SHP77 (cell line): ENCODE measurements at places on chromosomes 2 and 18.
A peak's percentile ranks its signal among the peaks of the same experiment; 100 is the strongest.

DNA sequence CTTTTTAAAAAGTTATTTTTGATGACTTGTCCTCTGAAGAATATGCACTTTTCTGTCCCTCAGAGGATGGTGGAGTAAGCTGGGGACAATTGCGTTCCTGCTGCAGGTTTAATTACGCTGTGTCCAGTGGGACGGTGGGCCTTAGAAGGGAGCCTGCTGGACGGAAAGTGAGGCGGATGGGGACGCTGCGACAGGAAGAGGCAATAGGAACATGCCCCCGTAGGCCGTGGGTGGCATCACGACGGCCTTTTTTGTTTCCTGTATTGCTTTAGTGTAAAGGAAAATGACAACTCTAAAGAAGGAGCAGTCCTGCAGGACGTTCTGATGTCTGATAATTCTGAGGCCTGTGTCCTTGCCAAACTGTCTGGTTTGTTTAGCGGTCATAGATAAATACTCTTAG, 121.6 kb downstream of the NFATC1 start:
- DNase-seq, result no peak

- DNase-seq, result no peak
These were observed 484 bp upstream of the DARS1 start for GRCh38 chr2:135985826-135986393.

- no peak for DNase-seq
These were observed 129.9 kb downstream of the PIEZO2 start for GRCh38 chr18:11019295-11020105.

GRCh38 chr2:66366619-66367018, 68.3 kb upstream of the MEIS1 start:
- no peak for DNase-seq

GRCh38 chr2:134258684-134259388, 5.0 kb downstream of the MGAT5 start:
- no peak for DNase-seq

- DNase-seq, result no peak
These were observed 849 bp upstream of the TMEM18 start for GRCh38 chr2:677959-678550.

DNA sequence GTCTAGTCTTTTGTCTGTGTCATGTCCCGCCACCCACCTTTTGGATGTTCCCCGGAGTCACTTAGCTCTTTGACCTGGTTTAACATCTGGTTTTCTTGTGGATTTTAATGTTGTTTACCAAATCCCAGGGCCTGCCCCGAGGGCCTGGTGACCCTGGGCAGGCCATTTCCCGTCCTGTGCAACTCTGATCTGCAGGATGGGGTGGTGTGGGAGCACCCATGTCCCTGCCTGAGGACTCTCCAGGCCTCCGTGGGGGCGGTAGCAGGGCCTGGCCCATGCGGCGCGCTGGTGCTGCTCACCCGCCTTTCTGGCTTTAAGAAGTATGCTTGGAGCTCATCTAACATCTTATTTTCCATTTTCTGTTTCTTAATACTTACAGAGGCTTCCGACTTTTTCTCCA, 10.7 kb downstream of the RAMP1 start:
- DNase-seq, result no peak

GRCh38 chr2:132725148-132725547, 55.1 kb upstream of the LYPD1 start:
- no peak for DNase-seq

DNA sequence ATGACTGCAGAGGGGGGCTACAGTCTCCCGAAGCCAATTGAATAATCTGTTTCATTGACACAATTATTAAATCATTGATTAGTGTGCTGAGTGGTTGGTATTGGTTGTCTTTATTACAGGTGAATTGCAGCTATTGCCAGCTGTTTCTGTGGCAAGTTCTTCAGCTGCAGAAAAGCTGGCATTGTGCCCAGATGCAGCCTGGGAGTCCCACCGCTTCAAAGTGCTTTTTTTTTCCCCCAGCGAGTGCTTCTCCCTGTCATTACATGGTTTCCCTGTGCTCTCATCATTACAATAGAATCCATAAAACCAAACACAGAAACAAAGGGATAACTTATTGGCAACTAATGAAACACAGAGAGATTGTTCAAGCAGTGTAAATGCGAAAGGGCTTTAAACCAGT, 164.7 kb downstream of the GRB14 start:
- DNase-seq, result peak; percentile 54

DNA sequence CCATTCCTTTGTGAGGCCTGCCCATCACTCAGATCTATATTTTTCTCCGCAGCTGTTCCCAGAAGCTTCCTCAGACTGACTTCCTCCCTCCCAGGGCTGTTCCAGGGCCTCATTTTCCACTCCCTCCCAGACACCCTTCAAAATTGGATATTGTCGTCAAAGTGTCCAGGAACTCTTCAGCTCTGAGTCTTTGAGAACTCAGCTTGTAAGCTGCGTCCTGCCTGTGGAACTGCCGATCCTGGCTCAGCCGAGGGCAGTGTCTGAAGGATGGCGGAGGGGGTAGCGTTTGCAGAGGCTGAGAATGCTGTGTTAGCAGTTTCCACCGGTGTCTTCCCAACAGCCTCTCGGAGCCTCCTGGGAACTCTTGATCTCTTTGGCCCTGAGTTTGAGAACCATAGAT, 27.1 kb downstream of the NCK2 start:
- no peak for DNase-seq

- no peak for DNase-seq
These were observed 2.4 kb downstream of the MARS2 start for GRCh38 chr2:197707316-197708213.

DNA sequence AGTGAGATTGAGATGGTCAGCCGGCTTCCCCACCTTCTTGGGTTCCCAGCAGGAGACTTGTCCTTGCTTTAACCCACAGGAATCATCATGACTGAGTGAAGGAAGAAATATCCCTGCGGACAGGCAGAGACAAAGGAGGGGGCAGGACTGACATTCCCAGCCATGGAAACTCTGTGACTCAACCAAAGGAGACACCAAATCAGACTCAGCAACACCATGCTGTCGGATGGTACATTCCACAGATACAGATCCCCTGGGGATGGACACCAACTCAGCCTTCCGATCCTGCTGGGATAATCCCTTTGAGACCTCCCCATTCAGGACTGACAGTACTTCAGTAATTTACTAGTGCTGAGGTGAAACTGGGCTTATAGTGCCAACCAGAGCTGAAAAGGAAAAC, 518.3 kb downstream of the XIRP2 start:
- no peak for DNase-seq

DNA sequence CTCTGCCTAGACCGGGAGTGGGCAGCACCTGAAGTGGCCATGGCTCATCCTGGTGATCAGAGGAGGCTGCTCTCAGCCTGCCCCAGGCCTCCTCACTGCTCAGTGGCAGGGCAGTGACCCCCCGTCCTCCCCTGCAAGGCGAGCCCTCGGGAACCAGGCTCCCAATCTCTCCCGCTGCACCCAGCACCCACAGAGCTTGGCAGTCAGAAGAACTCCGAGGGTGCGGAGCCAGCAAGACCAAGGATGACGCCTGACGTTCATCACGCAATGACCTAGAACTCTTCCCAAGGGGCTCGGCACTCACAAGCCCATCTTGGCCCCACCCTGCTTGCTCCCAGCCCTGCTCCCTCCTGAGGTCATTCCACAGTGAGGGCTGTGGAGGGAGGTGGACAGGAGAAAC, 189.8 kb upstream of the SALL3 start:
- DNase-seq, result no peak

DNA sequence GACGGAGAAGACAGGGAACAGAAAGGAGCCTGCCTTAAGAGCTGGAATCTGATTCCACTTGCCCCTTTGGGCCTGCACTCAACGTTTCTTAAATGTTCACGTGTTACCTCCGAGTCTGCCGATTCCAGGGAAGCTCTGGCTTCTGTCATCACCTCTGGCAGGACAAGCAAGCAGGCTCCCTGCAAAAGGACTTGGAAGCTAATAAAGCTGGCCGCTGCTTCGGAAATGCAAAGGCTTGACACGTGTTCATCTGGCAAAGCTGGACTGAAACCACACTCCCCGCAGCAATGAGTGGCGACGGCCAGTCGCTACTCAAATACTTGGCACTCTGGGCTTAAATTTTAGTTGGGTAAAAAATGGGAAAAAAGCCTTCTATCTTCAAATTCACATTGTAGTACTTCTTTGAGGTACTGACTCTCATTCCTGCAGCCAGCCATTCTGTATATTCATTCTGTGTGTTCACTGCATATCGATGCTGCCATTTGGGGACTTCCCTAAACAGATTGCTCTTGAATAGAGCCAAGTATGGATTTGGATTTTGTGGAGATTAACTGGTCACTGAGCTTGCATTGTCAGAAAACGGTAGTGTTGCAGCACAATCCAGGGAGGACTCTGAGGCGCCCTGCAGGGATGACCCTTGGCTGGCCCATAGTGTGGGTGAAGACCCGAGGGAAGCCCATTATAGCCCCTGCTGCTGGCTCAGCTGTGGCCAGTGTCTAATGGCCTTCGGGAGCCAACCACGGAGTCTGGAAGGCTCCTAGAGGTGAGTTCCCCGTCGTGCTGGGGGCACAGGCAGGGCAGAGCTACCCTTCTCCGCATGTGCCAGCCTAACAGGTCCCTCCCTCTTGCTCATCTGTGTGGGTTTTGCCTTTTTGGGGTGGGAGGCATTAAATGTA, 231.5 kb downstream of the PRKCE start:
- DNase-seq, result no peak

DNA sequence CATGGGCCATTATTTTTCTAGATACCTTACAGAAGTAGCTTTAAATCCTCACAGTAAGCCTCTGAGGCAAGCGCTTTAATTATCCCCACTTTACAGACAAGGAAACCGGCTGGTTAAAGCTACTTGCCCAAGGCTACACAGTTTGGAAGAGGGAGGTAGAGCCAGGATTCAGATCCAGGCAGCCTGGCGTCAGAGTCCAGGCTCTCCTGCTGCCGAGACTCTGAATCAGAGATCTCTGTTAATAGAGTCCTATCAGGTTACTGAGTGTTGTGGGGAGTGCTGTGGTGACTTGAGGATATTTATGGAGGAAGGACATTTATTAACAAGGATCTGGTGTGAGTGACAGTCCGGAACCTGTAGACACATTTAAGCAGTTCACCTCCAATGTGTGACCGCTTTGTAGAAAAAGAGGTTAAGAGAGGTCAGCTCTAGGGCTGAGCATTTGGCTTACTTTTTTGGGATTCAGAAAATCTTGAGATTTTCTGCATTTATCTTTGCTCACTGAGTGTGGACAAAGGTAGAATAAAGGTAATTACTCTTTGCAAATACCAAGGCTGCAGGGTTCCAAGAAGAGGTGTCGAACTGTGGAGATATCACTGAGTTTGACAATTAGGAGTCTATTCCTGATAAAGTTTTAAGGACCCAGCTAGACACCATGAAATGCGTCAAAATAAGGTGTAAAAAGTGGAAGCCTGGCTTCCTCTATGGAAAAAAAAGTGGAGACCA, 1.6 kb upstream of the CEP192 start:
- no peak for DNase-seq

DNA sequence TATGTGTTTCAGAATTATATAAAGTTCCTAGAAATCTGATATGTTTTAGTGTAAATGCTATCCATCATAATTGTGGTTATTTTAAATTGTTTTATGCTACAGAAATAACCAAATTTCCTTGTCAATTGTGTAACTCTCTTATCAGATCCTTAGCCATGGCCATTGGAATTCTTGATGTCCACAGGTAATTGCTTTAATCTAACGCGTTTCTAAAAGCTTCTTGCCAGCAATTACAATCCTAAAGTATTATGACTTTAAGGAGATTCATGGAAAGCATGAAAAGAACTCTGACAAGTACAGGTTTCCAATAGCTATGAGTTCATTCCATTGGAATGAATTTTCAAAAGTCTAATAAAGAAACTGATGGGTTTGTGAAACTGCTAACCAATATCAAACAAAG, 472.1 kb downstream of the ERBB4 start:
- no peak for DNase-seq

DNA sequence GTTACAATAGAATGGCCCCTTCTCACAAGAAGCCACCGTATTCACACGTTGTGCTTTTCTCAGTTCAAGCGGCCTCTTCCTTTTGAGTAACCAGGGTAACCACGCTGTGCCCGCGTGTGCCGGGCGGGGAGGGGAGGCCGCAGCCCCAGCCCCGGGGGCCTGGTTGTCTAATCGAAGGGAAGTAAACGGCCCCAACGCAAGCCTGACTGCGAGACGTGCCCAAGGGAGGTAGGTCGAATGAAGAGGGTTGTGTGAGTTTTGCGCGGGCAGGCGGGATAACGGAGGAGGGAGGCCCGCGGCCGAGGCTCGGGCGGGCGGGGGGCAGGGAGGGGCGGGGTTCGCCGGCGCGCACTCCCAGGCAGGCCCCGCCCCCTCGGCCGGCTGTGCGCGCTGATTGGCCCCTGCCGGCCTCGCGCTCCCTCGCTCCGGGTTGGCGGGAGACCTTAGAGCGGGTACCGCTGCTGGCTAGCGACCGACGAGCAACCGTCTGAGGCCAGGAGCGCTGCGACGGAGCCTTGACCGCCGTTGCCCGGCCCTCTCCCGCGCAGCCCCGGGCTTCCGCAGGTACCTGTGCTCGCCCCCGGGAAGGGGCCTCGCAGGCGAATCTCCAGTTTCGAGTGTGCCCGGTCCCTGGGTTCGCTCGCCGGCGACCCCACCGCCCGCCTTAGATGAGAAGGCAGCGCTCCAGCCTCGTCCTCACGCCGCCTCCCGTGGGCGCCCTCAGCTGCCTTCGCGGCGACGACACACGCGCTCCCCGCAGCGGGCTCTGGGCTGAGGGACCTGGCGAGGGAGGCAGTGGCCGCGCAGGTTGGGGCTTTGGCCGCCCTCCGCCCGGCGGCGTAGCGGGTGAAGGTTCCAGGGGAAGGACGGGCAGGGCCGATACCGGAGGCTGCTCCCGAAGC, at the start of gene SPDYA:
Gene SPDYA (plus strand): TSS at position 451 of the 902 bp plus-strand sequence. CDS start 5,181 bp downstream, outside the sequence.
- DNase-seq, result no peak

DNA sequence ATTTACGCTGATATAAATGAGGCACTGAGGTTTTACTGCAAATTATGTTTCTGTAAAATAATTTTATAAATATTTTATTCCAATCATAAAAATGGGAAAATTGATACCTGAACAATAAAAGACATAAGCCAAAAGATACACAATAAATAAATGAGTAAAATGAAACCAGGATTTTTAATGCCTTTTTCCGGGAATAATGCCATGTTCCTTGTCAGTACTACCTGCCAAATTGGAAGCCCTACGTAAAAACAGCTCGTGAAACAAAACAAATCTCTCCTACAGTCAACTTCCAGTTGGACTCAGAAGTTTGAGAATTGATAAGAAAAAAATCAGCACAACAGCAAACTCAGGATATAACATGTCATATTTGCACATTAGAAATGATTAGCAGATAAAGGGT, 18.0 kb downstream of the GALNT3 start:
- DNase-seq, result no peak

GRCh38 chr2:72148837-72149555, 1.3 kb upstream of the CYP26B1 start:
- no peak for DNase-seq

GRCh38 chr18:79659733-79660132, 19.9 kb upstream of the CTDP1 start:
- DNase-seq, result no peak

GRCh38 chr2:105410554-105410953, 11.7 kb upstream of the FHL2 start:
- DNase-seq, result no peak
